ENCODE measurements at places on chromosomes 2 and 18.

DNA sequence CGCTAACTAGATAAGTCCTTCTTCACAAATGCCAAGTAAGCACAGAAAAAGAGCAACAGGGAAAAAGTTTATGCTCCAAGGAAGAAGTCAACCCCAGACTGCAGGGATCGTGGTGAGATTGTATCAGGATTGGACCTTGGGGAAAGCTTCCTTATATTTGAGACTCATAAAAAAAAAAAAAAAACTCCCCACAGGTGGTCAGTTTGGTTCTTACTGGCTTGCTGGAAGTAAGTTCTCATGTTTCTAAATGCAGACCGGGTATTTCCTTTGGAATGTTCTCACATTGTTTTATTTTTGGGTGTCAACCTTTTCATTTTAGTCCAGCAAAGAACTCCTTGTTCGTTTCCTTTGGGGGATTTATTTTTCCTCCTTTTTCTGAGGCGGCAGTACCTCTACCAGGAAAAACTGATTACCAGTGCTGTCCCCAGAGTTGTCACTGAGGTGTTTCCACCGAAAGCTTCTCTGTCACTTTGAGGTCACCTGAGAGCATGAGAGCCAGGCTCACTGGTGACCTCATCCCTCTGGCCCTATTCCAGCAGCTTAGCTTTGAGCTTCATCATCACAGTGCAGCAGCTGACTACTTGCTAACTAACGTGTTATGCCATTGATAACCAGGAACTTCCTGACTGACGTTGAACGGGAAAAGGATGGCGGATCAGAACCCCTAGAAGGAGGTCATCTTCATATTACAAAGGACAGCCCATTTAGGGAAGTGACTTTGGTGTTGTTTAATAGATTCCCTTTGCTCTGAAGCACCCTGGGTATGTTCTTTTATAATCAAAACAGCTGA, 16.8 kb upstream of the ATP8B1 start:
- DNase-seq = peak; percentile 68

DNA sequence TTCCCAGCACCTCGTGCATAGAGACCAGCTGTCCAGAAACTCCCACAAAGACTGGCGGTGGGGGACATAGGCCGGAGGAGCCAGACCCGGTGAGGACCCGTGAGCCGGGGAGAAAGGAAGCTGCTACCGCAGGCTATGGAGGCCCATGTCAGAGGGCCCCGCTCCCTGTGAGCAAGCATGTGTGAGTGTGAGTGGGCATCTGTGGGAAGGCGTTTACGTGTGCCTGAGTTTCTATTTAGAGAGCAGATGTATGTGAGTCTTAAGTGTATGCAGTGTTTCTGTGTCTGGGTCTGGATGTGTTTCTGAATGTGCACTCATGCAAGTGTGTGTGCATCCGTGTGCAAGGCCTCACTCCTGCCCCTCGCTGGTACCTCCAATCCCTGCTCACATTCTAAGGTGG, 187.8 kb upstream of the RAB6C start:
- no peak for DNase-seq

- DNase-seq = no peak
Measured at GRCh38 chr2:240253583-240254145, 113.2 kb upstream of the OTOS start.

GRCh38 chr2:17104454-17104853, 413.8 kb downstream of the RAD51AP2 start:
- peak; percentile 11 for DNase-seq

GRCh38 chr2:237915576-237915975, 51.2 kb upstream of the UBE2F start:
- DNase-seq = no peak

DNA sequence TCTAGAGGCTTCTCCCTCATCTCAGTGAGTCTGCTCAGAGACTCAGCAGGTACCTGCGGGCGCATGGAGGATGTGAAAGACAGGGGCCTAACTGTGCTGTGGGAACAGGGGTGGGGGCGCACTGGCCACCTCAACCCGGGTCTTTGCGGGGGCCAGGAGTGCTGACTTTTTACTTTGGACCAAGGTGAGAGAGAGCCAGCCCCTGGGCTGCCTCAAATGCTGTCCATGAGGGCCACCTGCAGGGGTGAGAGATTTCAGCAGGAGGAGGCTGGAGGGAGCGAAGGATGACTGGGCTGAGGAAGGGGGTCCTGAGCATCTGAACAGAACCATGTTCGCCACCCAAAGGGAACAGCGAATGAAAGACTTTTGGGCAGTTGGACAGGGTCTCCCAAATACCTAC, 129.4 kb downstream of the TNS1 start:
- DNase-seq = no peak

DNA sequence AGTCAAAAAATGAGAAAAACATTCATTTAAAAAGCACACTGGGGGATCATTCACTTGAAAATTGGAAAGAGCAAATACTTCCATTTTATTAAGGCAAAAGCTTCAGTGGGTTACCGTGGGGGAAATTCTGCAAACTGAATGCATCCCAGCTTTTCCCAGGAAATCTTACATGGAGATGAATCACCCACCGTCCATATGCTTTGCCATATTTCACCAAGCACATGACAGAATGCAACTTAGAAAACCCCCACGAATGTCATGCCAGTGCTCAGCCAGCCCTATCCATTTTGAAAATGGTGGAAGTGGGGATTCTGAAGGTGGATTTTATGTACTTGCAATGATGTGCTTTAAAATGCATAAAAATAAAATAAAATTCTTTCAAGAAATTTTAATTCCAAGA, 485.5 kb upstream of the ID2 start:
- no peak for DNase-seq

GRCh38 chr2:192687015-192687414, 492.3 kb upstream of the TMEFF2 start:
- DNase-seq = no peak

GRCh38 chr2:69581774-69582581, 61.6 kb downstream of the AAK1 start:
- DNase-seq = no peak
